ENCODE measurements at places on chromosomes 13 and 19.

DNA sequence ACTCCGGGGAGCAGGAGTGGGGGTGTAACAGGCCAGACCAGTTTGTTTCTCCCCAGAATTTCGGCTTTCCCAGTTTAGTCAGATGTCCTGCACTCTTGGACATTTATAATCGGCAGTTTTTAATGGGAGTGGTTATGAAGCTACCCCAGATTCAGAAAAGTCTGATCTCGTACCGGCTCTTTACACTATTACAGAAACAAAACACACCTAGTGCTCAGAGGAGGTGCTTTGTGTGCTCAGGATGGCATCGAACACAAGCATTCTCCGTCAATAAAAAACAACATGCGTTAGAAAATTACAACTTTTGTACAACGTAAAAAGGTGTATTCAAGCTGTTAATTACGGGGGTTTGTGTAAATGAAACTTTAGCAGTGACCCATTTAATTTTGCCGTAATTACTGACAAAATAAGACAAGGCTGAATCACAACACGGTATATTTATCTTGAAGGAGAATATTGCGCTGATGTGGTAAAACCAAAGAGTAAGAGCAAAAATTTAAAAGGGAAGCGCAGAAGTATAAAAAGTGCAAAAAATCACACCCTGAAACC is 6.6 kb upstream of the SOX1 start:
- no peak for DNase-seq

DNA sequence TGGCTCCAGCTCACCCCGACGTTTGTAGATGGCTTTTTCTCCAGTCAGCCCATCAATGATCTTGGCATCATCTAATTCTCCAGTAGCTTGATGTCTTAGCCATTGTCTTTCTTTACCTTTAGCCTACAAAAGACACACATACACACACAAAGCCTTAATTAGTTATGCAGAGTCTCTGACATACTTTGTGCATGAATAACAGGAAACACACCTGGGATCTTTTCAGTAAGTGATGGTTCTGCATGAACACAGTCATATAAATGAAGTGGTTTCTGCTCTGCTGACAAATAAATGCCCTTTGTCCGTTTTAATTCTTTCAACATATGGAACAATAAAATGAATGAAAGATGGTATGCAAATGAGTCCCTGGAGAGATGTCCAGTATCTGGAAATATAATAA is 133.3 kb downstream of the RGCC start:
- no peak for DNase-seq

DNA sequence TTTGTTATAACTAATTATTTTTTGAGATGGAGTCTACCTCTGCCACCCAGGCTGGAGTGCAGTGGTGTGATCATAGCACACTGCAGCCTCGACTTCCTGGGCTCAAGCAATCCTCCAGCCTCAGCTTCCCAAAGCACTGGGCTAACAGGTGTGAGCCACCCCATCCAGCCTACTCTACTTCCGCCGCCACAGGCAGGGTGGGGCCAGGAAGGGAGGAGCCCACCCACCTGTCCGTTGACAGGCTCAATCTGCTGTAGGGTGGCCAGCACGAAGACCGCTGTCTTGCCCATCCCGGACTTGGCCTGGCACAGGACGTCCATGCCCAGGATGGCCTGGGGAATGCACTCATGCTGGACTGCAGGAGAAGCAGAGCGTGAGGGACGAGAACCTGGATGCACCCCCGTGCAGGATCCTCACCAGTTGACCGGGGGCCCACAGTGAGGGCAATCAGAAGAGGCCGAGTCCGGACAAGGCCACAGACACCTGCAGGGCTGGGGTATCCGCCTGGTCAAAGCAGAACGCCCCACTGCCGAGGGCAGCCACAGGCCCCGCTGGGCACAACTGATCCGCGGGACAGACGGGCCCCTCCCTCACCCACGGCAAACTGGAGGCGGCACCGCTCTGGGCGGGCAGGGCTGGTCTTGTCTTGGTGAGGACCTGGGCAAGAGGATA is 6.7 kb downstream of the DDX39A start:
- DNase-seq, result no peak

- DNase-seq, result no peak
These were observed 9.6 kb upstream of the TNFRSF19 start for GRCh38 chr13:23560571-23561089.

DNA sequence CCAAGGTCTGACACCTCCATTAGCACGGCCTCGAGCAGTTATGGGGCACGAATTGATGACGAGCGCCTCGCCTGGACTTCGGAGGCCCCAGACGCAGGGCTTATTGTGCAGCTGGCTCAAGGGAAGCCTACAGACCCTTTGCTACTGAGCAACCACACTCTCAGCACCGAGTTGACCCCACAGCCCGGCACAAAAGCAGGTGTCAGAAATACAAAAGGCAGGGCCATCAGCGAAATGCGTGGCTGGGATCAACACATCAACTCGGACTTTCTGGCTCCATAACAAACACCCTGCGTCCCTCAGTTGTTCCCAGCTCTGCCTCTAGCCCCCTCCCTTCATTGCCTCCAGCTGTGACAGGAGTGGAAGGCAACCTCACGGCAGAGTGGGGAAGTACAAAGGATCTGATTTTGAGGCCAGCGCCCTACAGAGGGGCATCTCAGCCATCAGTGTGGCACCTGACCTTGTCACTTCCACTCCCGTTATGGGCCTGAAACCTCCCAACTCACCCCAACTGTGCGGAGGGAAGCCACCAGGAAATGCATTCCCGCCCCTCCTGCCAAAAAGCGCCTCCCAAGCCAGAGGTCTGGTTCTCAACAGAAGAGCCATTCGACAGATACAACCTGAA is 18.0 kb downstream of the PEPD start:
- no peak for DNase-seq

DNA sequence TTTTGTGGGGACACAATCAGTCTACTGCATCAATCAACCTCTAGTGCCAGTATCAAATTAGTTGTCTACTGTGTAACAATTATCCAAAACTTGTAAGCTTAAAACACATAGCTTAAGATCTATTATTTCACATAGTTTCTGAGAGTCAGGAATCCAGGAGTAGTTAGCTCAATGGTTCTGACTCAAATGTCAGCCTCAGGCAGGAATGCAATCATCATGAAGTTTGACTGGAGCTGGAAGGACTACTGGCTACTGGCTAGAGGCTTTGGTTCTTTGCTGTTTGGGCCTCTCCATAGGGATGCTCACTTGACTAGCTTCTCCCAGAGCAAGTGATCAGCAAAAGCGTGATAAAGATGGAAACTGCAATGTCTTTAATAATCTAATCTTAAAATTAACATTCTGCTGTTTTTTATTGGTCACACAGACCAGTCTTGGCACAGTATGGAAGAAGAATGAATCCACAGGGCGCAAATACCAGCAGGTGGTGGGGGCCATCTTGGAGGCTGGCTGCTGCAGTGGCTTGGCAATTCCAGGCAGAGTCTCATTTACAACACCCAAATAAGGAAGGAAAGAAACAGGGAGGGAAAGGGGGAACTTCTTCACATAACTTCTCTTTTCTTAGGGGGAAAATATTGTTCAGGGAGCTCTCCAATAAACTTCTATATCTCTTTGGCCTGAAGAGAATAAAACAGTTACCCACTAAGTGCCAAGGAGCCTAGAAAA is 15.7 kb downstream of the CAB39L start:
- DNase-seq, result no peak

GRCh38 chr13:110705356-110705825 is 525 bp downstream of the CARS2 start:
- DNase-seq, result no peak

- DNase-seq, result peak; percentile 23
These were observed 3.4 kb upstream of the GRWD1 start for GRCh38 chr19:48442116-48443035.

All from ovary (tissue), 10 donors.